ENCODE measurements at places on chromosomes 2 and 18.

GRCh38 chr2:8317418-8317817, 364.4 kb upstream of the ID2 start:
- DNase-seq, result no peak

DNA sequence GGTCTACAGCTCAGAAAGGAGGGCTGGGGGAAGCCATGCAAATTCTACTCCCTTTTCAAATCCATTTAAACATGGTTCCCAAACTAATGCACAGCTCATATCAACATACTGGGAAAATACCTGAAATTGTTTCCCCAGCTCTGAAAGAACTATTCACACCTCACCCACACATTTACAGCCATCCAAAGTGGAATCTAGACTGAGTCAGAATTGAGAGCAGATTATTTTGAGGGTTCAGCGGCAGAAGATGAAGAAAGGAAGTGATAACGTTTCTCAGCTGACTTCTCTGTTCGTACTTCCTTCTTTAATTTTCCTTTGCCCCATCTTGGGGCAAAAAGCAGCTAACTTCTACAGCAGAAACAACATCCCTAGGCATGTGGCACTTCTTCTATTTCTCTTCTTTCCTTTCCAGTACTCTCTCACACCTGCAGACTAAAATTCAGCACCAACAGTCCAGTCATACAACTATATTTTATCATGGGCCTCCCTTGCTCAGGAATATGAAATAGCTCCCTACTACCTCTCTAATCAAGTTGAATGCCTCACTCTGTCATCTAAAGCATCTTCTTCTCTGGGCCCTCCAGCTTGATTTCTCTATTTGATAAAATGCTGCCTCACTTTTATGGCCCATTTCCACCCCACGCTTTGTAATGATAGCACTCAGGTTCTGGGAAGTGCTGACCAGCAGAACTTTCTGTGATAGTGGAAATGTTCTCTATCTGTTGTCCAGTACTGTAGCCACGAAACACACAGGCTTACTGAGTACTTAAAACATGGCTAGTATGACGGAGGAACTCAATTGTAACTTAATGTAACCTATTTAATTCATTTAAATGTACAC, 35.9 kb downstream of the ARHGAP25 start:
- no peak for DNase-seq

GRCh38 chr2:11389551-11390398, 45.3 kb upstream of the ROCK2 start:
- DNase-seq, result no peak

GRCh38 chr2:98649135-98649991, 41.0 kb downstream of the UNC50 start:
- DNase-seq, result peak; percentile 67

- no peak for DNase-seq
These were observed 38.8 kb downstream of the CENPO start for GRCh38 chr2:24832073-24832461.

DNA sequence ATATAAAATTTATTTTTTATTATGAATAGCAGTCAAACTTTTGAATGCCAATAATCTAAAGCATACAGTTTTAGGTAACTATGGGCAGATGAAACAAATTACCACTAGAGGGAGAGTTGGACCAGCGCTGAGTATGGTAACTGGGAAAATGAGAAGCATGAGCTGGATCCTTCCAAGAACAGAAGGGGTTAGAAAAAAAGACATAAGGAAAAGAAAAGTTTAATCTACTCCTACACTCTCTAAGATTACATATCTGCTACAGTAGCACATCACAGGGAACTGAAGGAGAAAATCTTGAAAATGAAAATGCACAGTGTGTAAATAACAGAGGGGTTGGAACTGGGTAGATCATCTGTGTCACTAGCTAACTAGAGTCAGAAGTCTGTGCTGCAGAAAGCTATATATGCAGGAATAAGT, 15.5 kb downstream of the REG3G start:
- no peak for DNase-seq

DNA sequence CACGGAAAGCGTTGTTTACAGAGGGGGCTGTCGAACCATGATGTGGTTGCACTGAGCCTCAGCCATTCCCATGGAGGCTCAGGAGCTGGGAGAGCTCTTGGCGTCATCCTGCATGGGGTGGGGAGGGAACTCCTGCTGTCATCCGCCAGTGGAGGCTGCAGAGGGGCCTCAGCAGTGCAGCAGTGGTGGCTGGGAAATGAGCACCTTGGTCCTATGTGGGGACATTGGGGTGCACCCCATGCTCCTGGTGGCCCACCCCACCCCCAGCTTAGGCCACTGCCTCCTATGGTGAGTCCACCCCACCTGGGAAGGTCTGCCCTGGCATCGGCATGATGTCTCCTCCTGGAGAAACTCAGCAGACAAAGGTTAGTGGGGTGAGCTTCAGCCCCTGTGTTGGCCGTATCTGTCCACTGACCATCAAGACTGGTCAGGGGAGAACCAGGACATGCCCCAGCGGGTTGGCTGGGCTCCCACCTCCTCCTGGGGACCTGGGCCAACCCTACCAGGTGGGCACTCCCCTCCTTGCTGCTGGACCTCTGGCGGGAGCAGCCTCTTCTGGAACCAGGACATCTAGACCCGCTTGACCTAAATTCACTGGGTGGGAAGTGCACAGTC, 67.8 kb upstream of the HDAC4 start:
- no peak for DNase-seq

GRCh38 chr2:142980246-142981068, 103.0 kb downstream of the KYNU start:
- no peak for DNase-seq

Data from iPS DF 19.7 (cell line).